ENCODE measurements at places on chromosomes 12 and 14.
A peak's percentile ranks its signal among the peaks of the same experiment; 100 is the strongest.

GRCh38 chr14:105168979-105169507 lies 467 bp upstream of the JAG2 start:
- DNase-seq: peak; percentile 65

- no peak for DNase-seq
These were observed 368.2 kb upstream of the ATP2B1 start for GRCh38 chr12:90076851-90077319.

DNA sequence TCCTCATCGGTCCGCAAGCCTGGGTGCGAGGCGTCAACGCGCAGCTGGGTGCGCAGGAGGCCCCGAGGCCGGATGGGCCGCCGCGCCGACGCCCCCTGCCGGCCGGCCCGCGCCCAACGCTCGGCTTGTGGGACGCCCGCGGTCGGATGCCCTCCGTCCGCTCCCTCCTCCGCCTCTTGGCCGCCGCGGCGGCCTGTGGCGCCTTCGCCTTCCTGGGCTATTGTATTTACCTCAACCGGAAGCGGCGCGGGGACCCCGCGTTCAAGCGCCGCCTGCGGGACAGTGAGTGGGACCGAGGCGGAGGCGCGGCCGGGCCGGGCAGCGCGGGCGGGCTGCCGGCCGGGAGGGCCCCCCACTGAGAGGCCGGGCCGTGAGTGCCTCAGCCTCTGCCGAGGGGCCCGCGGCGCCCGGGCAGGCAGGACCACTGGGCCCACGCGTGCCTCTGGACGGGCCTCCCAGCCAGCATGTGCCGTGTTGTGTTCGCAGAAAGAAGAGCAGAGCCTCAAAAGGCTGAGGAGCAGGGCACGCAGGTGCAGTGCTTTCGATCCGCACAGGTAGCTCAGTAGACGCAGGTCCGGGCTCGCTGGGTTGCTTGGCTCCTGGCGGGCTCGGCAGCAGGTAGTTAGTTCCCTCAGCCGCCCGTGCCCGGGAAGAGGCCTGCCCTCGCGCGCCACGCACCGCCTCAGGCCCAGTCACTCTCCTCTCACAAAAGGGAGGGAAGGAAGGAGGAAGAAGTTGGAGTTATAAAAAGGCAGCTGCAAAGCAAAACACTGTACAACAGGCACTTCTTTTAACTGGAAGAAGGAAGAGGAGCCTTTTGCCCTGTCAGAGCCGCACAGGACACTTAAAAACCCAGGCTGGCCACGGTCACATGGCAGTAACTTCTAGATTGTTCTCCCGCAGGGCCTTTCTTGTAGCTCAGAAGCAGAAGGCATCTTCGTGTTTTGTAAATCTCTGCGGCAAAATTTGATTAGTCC lies at the start of gene TOMM20L:
TOMM20L (plus strand) TSS at position 119 of the 977 bp plus-strand sequence; CDS start at position 147, 28 bp downstream.
- DNase-seq: peak; percentile 83

DNA sequence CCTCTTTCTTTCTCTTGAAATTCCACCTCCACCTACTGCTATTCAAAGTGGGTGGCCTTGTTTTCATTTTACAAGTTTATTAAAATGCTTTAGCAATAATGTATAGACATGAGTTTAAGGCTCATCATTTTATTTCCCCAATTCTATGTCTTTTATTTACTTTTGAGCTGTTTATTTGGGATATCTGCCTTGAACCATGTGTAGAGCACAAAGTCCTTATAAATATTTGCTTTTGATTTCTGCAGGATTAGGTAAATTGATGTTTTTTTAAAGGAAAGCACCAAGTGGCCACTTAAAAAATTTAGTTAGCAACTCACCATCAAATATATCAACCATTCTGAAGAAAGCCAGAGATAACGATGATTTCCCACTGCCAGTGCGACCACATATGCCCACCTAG lies 39.8 kb upstream of the KCNJ8 start:
- DNase-seq: no peak

DNA sequence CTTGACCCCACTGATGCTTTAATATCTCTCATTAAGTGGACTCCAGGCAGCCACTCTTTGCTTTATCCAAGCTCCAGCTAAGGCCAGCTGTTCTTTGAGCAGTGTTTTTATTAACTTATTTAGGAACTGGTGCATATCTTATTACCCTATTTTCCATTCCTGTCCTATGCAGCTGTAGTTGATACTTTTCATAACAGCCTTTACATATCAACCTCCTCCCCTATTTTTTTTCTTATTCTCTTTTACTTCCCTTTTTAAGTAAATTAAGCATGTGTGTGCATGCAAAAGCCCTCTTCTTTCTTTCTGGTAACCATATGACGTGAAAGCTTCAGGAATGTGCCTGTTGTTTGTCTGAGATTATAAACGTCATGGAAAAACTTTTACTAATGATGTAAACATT lies 121.2 kb downstream of the PTPRQ start:
- DNase-seq: no peak
